ENCODE measurements at places on chromosomes 2 and 18. TPM values are rescaled to one million over a fixed set of nuclear protein-coding genes. Genes with fewer than 3 reads are reported as not detected.
A peak's percentile ranks its signal among the peaks of the same experiment; 100 is the strongest.

SPP2 gene
- total RNA-seq: not detected

- no peaks in the 10 kb centered on the region for H3K27me3 ChIP-seq
- H3K4me3 ChIP-seq: no peak overlapping the region
- DNase-seq: peak; percentile 96
- peaks cover 86% of the 10 kb centered on the region for H3K4me1 ChIP-seq
- H3K36me3 ChIP-seq: no peaks in the 10 kb centered on the region
- H3K27ac ChIP-seq: peak overlapping the region; percentile 95
Measured at GRCh38 chr2:20617892-20618467, 32.9 kb downstream of the HS1BP3 start.

- no peaks in the 10 kb centered on the region for H3K36me3 ChIP-seq
- H3K27ac ChIP-seq: peak overlapping the region; percentile 69
- no peaks in the 10 kb centered on the region for H3K27me3 ChIP-seq
Measured at GRCh38 chr2:64730551-64731262, 77.0 kb upstream of the SERTAD2 start.

- H3K4me3 ChIP-seq: no peak overlapping the region
- H3K4me1 ChIP-seq: no peaks in the 10 kb centered on the region
- H3K36me3 ChIP-seq: no peaks in the 10 kb centered on the region
- H3K27ac ChIP-seq: no peak overlapping the region
Measured at GRCh38 chr2:209870067-209870466, 98.4 kb downstream of the UNC80 start.

DNA sequence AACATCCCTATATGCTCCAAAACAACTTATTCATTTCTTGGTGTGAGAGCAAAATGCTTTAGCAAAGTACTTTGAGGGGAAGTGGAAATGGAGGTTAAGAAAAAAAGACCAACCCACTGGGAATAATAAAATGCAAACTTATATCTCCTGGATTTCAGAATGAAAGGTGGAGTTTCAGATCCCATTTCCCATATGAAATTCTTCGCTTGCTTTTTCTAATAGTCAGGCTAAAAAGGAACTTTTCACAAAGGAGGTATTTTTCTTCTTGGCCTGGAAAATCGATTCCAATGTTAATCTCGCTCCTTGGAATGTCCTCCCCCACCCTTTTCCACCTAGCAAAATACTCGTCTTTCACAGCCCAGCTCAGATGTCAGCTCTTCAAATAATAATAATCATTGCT is 360.9 kb downstream of the LPIN1 start:
- no peaks in the 10 kb centered on the region for H3K36me3 ChIP-seq
- DNase-seq: no peak
- peaks cover 4% of the 10 kb centered on the region for H3K4me1 ChIP-seq
- H3K27me3 ChIP-seq: no peaks in the 10 kb centered on the region

DNA sequence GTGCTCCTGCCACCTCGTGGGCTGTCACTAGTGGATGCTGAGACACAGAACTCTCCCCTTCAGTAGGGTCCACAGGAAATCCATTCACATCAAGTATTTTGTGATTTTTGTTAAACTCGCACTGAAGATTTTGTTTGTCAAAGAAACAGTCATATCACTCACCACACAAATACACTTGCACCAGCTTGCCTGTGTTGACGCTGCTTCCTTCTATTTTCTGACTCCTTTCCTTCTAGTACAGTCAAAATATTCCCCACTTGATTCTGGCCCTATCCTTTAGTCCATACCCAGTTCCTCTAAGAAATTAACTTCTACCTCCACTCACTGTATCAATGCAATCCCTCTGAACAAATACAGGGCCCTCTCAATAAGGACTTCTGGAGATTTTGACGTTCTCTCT is 213.2 kb upstream of the ARL4C start:
- no peak for DNase-seq
- no peaks in the 10 kb centered on the region for H3K36me3 ChIP-seq
- H3K4me3 ChIP-seq: no peak overlapping the region

GRCh38 chr2:173521450-173522192 is 166.9 kb downstream of the CDCA7 start:
- no peak for DNase-seq
- no peaks in the 10 kb centered on the region for H3K4me1 ChIP-seq
- H3K27me3 ChIP-seq: no peaks in the 10 kb centered on the region
- H3K36me3 ChIP-seq: no peaks in the 10 kb centered on the region
- no peak overlapping the region for H3K4me3 ChIP-seq

DNA sequence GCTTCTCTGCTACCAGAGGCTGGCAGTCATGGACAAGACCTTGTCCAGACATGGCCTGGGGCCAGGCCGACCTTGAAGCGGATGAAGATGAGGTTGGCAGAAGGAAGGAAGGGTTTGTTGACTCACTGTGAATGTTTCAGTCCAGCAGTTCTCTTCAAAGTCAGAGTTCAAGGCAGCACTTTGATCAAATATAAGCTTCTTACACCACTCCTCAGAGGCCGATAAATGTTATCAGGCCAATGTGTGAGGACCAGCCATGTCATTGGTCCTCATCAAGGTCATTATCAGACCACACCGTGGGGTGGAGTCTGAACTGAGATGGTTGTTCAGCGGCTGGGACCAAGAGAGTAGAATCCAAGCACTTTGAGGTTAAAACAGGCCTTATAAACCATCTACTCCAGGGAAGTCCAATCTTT is 35.5 kb downstream of the QPCT start:
- H3K4me1 ChIP-seq: no peaks in the 10 kb centered on the region
- H3K27ac ChIP-seq: no peak overlapping the region
- no peaks in the 10 kb centered on the region for H3K27me3 ChIP-seq
- no peak for DNase-seq
- H3K36me3 ChIP-seq: no peaks in the 10 kb centered on the region

DNA sequence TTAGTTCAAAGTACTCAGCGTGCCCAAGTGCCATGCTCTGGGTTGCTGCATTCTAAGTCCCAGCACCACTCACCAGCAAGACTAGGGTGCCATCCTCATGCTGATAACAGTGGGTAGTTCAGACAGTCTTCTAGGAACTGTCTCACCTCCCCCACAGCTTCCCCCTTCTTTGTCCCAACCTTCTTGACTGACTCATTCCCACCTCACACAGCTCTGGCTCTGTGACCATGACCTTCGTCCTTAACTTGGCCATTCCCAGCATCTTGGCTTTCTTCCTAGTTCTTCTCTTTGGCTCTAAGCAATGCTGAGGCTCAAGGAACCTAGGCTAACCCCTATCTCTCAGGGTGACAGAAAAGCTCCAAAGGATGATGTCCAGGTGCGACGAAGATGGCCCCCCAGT is 20.0 kb upstream of the CXCR4 start:
- H3K27me3 ChIP-seq: no peaks in the 10 kb centered on the region
- H3K4me3 ChIP-seq: no peak overlapping the region
- H3K27ac ChIP-seq: no peak overlapping the region
- no peaks in the 10 kb centered on the region for H3K36me3 ChIP-seq
- H3K4me1 ChIP-seq: no peaks in the 10 kb centered on the region

- no peaks in the 10 kb centered on the region for H3K27me3 ChIP-seq
- H3K4me3 ChIP-seq: peak overlapping the region; percentile 49
- no peaks in the 10 kb centered on the region for H3K36me3 ChIP-seq
- DNase-seq: peak; percentile 22
Measured at GRCh38 chr2:148926291-148926961, 51.4 kb downstream of the KIF5C start.

DNA sequence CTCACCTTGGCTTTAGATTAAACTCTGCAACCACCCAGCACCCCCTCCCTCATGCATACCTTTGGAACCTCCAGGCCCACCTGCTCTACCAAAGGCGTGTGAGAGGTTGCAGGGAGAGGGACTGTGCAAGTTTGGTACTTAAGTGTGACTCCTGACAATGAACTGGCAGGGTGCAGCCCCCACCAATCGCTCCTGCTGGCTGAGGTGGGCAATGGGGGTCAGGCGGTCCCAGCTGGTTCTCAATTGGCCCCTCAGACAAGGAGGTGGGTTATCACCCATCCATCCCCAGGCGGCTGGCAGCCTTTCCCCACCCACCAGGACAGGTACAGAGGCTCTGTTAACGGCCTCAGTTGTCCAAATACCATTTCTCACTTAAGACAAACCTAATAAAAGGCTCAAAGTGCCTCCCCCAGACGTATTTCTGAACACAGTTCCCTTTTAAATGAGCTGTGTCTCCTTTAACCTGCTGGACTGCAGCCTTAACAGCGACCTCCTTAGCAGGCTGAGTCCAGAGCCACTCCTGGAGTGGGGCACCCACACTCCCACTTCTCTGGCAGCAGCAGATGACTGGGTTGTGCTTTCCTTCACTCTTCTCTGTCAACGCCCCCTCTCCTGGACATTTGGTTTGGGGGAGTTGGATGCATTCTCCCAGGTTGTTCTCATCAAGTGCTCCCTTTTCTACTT is 169.2 kb upstream of the SMAD2 start:
- H3K27ac ChIP-seq: no peak overlapping the region
- H3K4me3 ChIP-seq: no peak overlapping the region
- H3K4me1 ChIP-seq: no peaks in the 10 kb centered on the region
- no peaks in the 10 kb centered on the region for H3K36me3 ChIP-seq

GRCh38 chr2:162293122-162293786 is 25.2 kb downstream of the IFIH1 start:
- DNase-seq: no peak
- H3K27me3 ChIP-seq: no peaks in the 10 kb centered on the region
- no peaks in the 10 kb centered on the region for H3K4me1 ChIP-seq
- H3K27ac ChIP-seq: no peak overlapping the region
- no peak overlapping the region for H3K4me3 ChIP-seq

DNA sequence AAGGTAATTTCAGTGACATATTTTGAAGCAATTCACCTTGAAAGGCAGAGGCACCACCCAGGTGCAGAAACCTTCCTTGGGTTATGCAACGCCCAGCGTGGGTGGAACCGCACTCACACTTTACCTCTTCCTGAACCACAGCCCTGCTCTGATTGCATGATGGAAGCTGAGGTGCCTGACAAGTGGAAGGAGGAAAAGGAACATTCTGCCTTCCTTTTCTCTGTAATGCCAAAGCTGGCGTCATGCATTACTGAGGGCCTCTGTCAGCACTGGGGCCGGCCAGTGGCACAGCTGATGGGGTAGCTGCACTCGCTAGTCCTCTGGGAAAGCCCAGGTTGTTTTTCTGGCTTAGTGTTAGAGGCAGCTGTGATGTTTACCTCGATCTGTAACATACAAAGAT is 266.5 kb downstream of the NEDD4L start:
- H3K36me3 ChIP-seq: no peaks in the 10 kb centered on the region
- H3K4me1 ChIP-seq: peaks cover 33% of the 10 kb centered on the region
- peak; percentile 38 for DNase-seq
- H3K4me3 ChIP-seq: no peak overlapping the region

DNA sequence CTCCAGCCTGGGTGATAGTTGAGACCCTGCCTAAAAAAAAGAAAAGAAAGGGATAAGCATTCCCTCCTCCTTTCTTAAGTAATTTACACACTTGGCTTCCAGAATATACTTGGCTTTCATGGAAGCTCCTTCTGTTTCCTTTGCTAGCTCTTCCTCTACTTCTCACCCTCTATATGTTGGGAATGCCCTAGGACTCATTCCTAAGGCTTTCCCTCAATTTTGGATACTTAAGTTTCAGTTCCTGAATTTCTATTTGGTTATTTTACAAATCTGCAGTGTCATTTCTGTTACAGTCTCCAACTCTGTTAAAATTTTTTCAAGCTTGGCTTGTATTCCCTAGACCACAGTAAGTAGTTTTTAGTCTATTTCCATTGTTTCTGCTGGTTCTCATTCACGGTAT is 23.6 kb downstream of the SP3 start:
- H3K4me3 ChIP-seq: no peak overlapping the region
- no peaks in the 10 kb centered on the region for H3K27me3 ChIP-seq
- no peak overlapping the region for H3K27ac ChIP-seq
- no peaks in the 10 kb centered on the region for H3K36me3 ChIP-seq

DNA sequence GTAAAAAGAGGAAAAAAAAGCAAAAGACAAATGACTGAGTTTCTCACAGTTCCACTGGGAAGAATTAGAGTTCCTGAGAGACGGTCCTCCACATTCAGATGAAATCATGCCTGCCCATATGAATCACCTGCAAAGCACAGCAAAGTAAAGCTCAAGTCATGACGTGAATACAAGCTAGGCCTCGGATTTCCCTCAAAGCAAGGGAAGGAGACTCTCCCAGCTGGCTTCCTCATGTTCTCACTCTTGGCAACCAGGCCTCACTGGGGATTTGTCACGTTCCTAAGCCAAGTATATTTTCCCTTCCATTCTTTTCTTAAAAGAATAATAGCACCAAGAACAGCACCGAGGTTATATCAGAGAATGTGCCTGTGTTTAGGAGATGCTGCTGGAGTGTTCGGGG is 47.0 kb downstream of the CYP27C1 start:
- DNase-seq: peak; percentile 50
- H3K27ac ChIP-seq: no peak overlapping the region
- no peaks in the 10 kb centered on the region for H3K36me3 ChIP-seq

GRCh38 chr18:9906481-9906880 is 7.3 kb upstream of the VAPA start:
- no peaks in the 10 kb centered on the region for H3K36me3 ChIP-seq
- no peaks in the 10 kb centered on the region for H3K27me3 ChIP-seq
- no peaks in the 10 kb centered on the region for H3K4me1 ChIP-seq
- no peak overlapping the region for H3K4me3 ChIP-seq
